ENCODE measurements at places on chromosomes 5 and 9. TPM values are rescaled to one million over a fixed set of nuclear protein-coding genes. Genes with fewer than 3 reads are reported as not detected.

DNA sequence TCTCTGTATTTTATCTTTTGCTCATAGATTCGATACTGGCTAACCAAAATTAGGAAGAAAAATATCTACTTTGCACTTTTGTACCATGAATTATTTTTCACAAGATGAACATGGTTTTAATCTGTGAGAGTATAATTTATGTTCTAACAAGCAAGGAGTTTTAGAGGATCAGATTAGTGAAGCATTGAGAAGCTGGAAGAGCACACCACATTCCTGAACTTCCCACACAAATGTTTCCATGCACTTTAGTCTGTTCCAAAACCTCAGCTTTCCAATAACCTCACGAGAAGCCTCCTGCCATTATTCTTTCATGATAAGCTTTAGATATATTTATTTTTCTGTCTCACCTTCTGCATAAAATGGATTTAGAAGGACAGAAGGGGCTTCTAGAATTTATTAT, 98.7 kb upstream of the MPDZ start:
- DNase-seq = no peak

DNA sequence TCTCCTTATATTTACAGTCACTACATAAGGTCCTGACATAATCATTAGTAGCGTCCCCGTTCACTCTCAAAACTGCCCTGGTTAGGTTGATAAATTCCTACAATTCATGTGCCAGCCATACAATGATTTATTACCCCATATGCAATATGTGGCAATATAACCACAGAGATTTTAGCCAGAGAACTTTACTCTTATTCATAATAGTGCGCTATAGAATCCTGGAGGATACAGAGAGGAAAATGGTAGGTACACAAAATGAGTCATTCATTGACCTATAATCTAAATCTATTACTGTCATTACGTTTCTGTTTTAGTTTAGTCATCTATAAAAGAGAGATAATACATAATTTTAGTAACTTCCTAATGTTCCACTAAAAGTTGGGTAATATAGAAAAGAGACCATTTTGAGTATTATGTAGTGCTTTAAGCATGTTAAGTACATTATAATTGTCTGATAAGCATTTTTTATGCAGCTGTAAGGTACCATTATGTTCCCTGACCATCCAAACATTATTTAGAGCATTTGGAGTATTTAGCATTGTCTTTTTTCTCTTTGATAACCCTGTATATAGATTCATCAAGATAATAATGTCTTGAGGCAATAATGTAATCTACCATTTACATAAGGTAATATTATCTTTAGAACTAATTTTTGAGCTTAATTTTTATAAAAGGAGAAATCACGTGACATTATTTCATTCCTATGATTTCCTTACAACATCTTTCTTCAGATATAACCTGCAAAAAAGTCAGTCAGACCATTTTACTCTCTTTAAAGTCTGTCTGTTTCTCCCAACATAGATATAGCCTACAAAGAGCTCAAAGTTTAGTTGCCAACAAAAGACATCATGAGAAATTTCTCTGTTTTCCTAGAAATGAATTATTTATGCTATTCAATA, 655.5 kb upstream of the ZNF608 start:
- no peak for DNase-seq

The IGFBPL1 gene
- total RNA-seq = under 0.01 TPM

The IRX2 gene
- under 0.01 TPM for total RNA-seq

DNA sequence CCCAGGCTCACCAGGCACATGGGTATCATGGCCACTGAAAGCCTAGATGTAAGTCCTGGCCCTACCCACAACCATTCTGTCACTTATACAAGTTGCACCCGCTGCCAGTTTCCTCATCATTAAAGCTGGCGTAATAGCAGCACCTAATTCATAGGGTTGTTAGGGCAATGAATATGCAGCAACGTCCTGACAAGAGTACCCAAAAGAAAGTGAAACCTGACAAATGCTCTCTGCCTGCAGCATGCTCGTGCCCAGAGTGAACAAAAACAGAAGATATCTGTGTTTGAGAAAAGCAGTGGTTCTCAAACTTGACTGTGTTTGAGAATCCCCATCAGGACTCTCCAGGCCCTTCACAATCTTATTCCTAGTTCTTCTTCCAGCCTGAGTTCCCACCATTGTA, 632.4 kb downstream of the SEMA5A start:
- DNase-seq = no peak

GRCh38 chr5:15687401-15687800, 187.4 kb downstream of the FBXL7 start:
- DNase-seq = no peak

DNA sequence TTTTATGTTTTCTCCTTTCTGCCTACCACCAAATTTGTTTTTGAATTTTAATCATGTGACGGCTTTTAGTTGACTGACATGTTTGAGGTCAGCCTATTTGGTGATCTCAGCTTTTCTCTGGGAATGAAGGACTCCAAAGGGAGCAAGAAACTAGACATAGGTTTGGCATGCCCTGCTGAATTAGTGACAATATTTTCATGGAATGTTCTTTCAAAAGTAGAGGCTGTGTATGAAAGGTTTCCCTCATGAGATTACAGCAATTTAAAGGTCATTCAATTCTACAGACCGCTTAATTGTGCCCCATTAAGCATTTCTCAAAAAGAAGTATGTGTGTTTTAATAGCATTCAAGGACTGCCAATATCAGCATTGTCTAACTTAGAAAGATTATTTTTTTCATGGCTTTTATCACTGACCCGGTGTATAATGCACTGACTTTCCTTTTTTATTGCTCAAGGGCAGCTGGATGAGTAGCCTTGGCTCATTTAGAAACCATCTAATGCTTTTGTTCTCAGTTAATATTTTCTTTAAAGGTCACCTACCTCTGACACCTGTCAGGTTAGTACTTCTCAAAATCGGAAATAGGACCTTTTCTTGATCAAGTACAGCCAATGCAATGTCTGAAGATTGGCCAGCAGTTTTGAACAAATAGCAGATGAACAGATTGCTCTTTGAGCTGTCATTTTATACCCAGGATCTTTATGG, 8.1 kb upstream of the MLLT3 start:
- no peak for DNase-seq

DNA sequence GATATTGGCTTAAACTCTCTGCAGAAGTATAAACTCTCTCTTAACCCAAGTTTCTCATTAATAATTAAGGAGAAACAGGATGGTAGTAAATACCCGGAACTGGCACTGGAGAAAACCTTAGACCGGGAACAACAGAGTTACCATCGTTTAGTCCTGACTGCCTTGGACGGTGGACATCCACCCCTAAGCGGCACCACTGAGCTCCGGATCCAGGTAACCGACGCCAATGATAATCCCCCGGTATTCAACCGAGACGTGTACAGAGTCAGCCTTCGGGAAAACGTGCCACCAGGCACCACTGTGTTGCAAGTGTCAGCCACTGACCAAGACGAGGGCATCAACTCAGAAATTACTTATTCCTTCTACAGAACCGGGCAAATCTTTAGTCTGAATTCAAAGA, 861 bp downstream of the PCDHGB5 start:
- DNase-seq = no peak

The CCL19 gene
- not detected for total RNA-seq

DNA sequence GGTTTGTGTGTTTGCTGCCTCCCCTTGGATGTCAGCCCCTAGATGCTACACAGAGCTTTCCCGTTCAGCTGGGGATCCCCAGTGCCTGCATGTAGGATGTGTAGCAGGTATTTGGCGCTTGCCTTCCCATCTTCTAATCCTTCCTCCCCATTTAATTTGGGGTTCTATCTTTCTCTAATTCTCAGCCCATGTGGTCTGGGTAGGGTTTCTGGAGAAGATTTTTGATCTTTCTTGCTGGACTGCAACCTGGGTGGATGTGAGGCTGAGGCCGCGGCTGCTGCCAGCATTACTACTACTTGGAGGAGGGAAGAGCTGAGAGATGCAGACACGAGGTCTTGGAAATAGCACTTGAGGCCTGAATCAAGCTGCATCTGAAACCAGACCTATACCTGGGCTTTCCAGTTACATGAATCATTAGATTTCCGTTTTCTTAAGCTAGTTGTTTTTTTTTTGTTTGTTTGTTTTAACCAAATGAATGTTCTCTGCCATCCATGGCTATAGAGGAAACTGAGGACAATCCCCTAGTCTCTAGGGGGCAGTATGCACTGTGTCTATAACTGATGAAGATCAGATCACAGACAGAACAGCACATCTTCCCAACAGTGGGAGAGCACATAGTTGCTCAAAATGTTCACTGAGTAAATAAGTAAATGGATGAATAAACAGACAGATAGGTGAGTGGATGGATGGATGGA, 178.6 kb downstream of the FGF18 start:
- no peak for DNase-seq

DNA sequence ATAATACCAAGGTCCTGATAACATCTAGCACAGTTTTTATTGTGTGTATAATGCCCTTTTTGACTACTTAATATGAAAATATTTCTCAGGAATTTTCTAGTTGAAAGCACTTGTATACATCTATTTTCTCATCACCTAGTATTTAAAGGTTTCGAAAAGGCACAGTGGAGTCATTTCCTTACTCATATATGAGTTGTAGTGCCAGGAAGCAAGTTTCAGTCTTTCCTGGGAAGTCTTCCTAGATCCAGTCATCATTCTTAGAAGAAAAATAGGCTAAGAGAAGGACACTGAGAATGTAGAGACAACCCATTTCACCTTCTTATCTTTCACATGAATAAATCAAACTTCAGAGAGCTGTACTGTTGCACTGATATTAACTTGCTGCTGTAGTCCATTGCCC, 70.2 kb downstream of the SLC25A46 start:
- no peak for DNase-seq

The PRRT1B gene
- total RNA-seq = not detected

DNA sequence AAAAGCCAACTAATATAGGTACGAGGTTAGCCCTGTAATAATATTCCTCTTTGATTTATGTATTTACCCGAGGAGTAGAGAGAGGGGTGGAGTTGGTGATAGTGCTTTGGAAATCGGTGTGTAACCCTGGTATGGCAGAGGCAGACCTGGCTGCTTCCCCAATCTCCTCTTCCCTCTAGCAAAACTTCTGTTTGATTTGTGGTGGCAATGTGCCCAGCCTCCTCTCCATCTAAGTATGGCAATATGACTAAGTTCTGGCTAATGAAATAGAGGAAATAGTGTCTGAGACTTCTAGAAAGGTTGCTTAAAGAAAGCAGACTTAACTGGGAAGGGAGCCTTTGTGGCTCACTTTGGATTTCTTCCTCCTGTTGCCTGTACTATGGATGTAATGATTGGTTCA, 491.1 kb downstream of the ENC1 start:
- peak; percentile 12 for DNase-seq

DNA sequence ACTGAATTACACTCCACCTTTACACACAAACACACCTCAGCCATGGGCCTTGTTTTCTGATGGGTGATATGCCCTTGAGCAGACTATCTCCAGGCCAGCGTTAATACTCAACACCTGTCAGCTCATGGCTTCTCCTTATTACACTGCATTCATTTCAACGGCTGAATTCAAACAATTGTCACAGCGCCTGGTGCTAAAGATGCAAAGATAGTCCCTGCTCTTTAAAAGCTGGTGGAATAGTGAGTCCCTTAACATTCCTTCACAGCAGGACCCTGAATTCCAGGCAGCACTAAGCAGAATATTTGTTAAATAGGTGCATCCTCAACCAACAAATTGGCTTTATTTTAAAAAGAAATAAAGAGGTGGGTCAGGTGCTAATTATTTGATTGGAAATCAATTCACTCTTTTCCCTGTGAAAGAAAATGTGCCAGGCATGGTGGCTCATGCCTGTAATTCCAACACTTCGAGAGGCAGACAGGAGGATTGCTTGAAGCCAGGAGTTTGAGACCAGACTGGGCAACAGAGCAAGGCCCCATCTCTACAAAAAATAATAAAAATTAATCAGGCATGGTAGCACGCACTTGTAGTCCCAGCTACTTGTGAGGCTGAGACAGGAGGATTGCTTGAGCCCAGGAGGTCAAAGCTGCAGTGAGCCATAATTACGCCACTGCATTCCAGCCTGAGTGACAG, 155.7 kb upstream of the EFNA5 start:
- no peak for DNase-seq

DNA sequence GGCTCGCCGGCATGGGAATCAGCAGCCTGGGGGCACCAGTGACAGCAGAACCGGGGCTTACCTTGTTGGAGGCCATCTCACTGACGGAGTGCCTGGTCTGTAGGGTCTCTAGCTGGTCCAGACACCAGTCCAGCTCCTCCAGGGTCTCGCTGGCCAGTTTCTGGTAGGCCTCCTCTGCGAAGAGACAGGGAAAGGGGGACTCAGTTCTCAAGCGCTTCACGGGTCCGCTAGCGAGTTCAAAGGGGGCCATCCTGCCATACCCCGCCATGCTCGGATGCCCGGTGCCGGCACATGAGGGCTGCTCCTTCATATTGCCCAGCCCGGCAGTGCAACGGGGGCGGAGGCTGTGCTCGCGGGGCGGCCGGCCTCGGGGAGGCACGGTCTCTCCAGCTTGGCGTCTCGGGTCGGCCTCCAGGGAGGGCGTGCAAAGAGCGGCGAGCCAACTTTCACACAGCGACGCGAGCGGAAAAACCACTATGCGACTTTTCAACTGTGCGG, 456.0 kb downstream of the RAB3C start:
- peak; percentile 31 for DNase-seq

DNA sequence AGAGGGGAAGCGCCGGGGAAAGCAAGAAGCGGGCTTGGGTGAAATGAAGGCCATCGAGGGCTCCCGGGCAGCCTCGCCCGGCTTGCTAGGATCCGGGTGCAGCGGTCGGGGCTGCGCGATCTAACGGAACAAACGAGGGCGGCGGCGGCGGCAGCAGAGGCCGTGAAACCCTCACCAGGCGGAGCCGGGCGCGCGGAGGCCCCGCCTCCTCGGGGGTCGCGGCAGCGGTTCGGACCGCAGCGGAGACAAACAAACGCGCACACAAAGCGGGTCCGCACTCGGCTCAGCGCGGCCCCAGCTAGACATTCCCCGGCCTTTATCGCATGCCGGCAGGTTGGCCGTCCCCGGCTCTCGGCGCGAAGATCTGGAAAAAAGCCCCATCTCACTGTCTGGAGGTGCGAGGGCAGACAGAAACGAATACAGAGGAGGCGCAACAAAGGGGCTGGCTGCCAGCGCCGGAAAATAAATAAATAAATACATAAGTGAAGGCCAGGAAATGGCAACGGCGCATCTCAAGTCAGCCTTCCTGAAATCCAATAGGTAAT, 10.5 kb upstream of the TRIM36 start:
- DNase-seq = no peak

DNA sequence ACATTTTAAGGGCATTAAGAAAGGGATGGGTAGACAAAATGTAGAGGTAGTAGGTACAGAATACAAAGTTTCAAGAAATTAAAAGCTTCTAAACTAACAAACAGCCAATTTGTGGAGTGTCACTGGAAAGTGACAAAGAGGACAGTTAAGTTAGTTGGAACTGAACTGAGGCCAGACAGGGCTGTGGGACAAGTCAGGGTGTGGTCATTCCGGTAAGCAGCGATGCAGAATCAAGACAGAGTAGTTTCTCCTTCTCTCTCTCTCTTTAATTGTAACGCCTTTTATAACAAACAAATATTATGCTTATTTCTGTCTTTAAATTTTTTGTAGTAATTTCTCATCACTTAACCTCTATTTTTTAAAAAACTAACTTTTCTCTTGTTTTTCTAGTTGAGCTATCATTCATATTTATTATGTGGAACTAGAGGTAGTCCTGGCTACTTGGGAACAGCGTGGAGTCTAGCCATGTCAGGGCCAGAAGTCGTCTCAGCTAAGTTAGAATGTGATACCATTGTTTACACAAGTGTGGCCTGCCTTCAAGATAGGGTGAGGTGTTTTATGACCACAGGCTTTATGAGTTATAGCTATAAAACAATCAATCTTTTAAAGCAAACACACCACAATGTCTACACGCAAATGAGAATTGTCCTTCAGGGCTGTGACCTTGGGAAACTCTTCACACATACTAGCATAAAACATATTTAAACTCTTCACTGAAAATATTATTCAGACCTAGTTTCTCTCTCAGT, 115.3 kb upstream of the CDKN2B start:
- no peak for DNase-seq

- DNase-seq = no peak
Observed at GRCh38 chr9:21803649-21804048, 1.2 kb downstream of the MTAP start.
